Stromal cell of bone marrow (primary cell): ENCODE measurements at places on chromosomes 13 and 19.

DNA sequence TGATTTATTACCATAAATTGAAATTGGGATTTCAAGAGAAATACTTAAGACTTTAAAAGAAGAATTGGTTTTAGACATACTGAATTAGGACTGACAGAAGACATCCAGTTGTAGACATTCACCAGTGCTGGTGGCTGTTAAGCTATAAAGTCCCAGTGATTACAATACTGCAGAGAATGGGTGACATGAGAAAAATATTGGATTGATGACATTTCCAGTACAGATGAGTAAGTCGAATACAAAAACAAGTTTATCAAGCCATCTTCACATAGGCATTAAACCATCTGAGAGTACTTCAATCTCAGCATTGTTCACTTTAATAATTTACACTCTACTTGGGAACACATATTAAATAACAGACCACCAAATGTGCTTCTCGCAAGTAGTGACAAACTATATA lies 66.8 kb downstream of the TBC1D4 start:
- no peak for DNase-seq

DNA sequence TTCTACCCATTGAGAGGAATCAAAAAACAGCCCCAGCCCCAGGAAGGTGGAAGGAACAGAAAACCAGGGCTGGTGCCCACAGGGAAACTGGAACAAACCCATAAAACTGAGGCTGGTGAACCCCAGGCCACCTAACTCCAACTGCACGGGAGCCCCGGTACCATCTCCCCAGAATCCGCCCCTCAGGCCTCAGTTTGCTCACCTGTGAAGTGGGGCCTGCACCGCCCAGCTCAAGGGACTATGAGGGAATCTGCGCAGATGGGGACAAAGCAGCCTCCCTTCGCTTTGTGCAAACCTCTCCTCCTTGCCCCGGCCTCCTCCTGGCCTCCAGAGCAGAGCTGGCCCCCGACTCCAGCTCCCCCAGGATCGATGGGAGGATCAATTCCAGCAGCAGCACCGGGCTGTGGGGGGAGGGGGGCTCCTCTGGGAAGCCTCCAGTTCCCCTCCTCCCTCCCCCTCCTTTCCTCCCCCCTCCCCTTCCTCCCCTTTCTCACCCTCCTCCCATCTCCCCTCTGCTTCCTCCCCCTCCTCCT lies 9.1 kb upstream of the ONECUT3 start:
- DNase-seq: no peak

DNA sequence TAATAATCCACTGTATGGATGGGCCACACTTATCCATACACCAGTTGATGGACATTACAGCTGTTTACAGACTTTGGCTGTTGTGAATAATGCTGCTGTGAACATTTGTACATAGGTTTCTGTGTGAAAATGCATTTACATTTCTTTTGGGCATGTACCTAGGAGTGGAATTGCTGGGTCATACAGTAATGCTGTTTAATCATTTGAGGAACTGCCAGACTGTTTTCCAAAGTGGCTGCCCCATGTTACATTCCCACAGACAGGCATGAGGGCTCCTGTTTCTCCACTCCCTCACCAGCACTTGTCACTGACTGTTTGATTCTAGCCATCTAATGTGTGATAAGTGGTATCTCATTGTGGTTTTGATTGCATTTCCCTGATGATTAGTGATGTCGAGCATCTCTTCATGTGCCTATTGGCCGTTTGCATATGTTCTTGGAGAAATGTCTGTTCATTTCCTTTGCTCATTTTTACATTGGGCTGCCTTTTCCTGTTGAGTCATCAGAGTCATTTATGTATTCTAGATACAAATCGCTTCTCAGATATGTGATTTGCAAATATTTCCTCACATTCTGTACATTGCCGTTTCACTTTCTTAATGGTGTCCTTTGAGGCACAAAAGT lies 12.8 kb downstream of the TMEM255B start:
- DNase-seq: no peak

DNA sequence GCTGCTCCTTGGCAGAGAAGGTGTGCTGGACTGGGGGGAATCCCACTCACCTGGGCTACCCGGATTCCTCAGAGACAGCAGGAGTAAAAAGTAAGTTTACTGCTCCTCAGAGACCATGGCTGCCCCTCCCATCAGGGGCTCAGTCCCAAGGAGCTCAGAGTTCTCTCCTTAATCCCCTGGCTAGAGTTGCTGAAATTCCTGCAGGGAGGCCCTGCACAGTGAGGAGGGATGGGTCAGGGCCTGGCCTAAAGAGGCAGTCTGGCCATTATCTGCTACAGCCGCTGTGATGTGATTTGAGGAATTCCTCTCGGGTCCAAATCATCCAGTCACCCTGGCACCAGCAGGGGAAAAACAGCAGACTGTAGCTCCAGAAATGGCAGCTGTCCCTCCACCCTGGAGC lies 502.5 kb downstream of the PCDH17 start:
- no peak for DNase-seq

- DNase-seq: no peak
Measured at GRCh38 chr13:77928909-77929308, 10.3 kb upstream of the EDNRB start.

DNA sequence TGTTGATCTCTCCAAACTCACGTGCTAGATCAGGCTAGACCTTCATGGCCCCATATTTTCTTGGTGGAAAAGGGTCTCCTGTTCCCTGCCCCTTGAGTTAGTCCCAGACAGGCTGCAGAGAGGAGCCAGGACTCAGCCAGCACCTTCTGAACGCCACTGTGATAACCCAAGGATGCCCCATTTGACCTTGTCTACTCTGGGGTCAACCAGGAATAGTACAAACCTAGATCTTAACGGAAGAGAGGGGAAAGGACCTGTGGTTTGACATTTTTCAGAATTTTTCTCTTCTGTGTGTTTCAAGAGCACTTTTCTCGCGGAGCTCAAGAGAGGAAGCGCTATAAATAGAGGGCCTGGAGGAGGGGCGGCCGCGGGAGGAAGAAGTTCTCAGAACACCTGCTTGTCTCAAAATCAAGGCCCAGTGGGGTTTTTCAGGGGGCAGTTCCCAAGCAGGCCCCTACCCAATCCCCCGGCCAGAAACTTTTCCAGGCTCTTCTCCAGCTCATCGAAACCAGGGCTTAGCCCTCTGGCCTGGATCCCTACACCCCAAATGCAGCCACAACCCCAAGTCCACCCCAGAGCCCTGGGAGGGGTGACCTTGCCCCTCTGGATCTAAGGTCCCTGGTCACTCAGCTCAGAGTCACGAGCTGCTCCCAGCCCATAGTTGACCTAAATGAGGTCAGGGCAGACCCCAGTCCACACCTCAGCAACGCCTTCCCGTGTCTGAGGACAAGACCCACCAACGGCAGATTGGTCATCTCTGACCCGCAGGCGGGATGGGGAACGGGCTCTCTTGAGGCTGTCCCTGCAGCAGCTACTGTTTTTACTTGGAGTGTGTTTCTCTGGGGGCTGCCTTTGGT lies 75.6 kb upstream of the TM9SF2 start:
- DNase-seq: no peak

DNA sequence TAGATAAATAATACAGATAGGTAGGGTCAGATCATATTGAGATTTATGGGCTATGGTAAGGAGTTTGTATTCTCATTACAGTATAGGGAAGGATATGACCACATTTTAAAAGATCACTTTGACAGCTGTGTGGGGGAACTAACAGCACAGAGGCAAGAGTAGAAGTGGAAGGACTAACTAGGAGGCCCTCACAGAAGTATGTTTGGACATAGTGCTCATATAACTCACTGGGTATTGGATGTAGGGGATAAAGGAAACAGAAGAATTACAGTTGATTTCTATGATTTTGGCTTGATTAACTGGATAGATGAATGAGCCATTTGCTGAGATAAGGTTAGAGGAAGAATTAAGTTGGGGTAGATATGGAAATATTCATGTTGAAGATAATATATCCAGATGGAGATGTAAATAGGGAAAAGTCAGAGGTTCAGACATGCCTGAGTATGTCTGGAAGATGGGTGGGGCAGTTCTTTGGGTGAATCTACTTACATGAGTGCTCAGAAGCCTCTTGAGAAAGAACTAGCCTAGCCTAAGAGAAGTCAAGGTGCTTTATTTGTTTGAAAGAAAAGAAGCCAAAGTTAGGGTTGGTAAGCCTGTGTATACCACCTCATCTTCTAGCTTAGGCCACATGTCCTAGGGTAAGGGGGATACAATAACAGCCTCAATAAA lies 133.4 kb downstream of the NDFIP2 start:
- DNase-seq: no peak

GRCh38 chr19:8585894-8586750 lies 8.9 kb upstream of the MYO1F start:
- no peak for DNase-seq

- DNase-seq: no peak
Measured at GRCh38 chr13:98326291-98326690, 149.2 kb upstream of the RNF113B start.
